ENCODE measurements at places on chromosomes 16 and 17.

DNA sequence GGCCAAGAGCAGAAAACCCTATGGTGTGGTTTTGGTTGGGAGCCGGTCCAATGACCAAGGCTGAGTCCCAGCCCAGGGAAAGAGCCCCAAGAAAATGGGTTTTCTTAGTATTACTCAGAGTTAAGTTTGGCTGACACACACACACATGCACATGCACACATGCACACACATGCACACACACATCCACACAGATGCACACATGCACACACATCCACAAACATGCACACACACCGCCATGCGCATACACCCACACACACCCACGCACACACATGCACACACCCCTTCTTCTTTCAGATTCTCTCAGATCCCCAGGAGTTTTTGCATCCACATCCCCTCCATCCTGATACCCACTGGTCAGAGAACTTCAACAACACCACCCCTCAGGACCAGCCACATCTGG is 9.1 kb downstream of the ABCC12 start:
- DNase-seq: no peak

GRCh38 chr17:58337600-58338453 is 9.2 kb upstream of the TSPOAP1 start:
- DNase-seq: peak; percentile 85

DNA sequence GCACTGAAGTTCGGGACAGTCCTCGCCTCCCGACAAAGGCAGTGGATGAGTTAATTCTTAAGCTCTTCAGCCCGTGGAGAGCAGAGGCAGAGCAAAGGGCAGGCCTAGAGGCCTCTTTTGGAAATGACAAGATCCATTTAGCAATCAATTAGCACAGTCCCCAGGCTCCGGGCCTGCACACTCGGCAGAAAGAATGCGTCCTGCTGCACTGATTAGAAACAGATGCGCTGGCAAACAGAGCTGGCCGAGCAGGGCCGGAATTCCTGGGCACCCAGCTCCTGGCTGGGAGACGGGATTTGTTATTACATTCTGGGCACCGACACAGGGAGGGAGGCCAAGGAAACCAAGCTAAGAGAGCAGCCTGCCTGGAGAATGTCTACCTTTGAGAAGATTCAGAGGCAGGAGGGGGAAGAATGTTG is 162.9 kb downstream of the COPRS start:
- no peak for DNase-seq

DNA sequence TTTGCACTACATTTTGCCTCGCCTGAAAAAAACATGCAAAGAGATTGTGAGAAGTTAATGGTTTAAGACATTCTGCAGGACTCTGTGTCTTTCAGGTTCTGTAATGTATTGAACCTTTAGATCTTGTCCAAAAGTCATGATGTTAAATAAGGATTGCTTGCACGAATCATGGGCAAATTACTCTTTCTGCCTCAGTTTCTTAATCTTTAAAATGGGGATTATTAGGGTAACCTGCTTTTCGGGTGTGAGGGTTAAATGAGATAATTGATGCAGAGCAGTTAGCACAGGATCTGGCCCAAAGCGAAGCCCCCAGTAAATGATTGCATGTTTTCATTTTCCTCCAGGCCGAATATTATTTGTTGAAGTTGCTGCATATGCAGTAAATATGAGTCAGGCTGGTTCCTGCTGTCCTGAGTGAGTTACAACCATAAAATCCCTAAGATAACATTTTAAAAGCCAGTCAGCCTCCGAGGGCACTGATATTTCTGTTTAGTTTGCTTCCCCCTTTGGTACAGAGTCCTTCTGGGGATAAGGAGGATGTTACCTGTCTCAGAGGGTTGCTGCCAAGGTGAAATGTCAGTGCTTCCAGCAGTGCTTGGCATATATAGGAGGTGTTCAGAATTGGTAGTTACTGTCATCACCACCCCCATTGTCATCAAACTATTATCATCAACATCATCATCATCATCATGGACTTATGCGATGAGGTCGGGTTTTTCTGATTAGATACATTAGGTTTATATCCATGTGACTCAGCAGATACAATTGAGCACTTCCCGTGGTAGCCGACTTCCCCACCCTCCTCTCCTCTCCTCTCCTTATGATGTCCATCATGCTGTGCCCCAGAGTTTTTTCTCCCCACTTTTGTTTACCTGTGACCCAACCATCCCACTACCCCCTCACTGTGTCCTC is 20.6 kb upstream of the ARHGAP17 start:
- no peak for DNase-seq

DNA sequence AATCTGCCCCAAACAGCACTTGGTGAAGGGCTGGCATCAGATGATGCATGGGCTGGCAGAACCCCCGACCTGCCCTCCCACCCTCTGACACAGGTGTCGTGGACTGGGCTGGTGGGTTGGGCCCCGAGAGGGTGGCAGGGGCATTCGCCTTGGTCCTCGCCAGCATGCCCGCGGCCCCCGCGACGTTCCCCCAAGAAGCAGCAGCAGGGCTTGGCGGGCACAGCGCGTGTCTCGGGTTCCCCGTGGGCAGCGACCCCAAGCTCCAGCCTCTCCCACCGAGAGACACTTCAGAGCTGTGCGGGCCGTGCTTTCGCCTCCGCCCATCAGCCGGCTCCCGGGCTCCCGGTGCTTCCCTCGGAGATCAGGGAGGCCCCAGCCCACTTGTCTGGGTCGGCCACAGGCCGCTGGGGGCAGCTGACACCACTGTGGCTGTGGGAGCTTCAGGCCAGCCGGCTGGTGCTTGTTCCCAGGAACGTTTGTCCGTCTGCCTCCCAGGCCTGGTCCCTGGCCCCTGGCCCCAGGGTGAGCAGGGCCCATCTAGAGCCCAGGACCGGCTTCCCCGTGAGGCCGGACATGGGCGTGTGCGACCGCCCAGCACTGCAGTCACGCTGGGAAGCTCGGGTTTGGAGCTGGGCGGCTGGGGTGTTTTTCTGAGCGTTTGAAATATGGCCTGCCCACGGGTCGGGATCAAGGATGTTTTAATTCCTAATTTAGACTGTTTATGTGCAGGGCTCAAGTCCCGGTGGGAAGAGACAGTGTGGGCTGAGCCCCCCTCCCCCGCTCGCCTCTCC is 16.6 kb downstream of the CACNA1H start:
- DNase-seq: no peak

DNA sequence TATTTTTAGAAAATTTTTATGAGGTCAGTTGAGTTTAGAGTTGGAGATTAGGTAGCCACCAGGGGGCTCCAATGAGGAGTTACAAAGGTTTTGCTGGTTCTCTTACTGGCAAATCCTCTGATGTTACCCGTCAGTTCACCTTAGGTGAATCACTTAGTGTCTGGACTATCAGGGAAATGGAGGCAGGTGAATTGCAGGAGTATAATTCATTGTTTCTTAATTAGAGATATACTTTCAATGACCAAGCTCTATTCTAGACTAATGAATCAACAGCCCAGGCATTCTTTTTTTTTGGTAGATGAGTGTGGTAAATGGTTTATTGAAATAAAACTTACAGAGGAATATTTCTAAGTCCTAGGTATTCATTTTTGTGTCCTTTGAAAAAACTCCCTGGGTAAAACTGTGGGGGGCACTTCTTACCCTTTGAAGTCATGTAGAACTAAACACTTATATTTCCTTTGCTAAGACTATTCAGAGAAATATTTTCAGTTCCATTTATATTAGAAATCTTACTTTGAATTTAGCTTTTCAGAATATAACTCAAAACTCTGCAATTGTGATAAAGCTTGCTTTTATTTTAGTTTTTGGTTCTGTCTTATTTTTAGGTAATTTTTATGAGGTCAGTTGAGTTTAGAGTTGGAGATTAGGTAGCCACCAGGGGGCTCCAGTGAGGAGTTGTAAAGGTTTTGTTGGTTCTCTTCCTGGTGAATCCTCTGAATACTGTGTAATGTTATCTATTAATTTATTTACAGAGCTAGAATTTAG is 17.7 kb downstream of the PSMD11 start:
- DNase-seq: peak; percentile 63

- DNase-seq: peak; percentile 33
Measured at GRCh38 chr16:11233727-11234376, 22.2 kb downstream of the SOCS1 start.

DNA sequence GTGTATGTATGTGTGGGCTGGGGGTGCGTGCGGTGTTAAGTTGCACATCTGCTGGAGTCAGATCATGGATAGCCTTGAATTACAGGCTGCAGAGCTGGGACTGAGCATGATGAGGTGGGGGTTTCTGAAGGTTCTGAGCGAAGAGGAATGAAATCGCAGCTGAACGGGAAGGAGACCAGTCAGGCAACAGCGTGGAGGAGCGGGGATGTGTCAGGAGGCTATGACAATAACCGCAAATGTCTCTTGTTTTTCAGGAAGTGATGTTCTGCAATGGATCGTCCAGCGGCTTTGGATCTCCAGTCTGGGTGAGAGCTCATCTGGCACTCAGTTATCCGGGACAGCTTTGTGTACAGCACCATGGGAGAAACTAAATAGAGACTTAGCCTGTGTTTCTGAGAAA is 20.9 kb downstream of the RGS9 start:
- no peak for DNase-seq

GRCh38 chr17:69390795-69391501 is 23.5 kb upstream of the MAP2K6 start:
- DNase-seq: no peak

DNA sequence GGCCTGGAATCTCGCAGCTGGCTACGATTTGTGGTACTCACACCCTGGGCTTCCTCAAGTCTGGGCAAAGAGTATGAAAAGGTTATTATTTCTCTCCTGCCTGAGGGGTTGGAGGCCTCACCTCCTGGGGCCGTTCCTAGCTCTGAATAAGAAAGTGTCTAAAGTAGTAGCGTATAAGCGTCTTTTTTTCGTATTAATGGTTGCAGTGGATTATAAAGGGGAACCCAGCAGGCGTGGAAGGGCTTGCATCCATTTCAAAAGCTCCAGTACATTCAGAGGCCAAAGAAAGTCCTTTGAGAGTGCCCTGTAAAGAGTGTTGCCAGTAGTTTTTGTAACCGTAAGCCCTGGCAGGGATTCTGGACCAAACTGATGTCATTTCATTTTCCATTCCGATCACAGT is 72.2 kb upstream of the MPHOSPH6 start:
- DNase-seq: no peak

GRCh38 chr16:13961099-13961811 is 41.3 kb downstream of the ERCC4 start:
- no peak for DNase-seq

DNA sequence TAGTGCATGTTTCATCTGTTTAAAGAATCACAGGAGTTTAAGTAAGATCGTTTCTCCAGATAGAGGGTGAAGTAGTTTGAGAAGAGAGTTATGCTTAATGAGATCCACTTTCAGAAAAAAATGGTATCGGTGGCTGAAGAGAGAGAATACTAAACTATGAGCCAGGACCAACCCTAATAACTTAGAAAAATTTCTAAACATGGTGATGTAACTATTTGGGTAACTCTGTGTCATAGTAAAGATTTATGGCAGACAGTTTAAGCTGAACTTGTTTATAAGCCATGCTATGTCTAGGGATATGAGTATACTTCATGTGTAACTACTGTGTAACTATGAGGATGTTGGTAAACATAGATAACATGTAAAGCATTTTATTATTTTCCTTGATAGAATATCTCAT is 489.5 kb downstream of the KCNJ2 start:
- no peak for DNase-seq

GRCh38 chr17:6509921-6510320 is 46.4 kb downstream of the PITPNM3 start:
- DNase-seq: no peak

GRCh38 chr17:74960570-74961342 is 11.8 kb downstream of the HID1 start:
- DNase-seq: peak; percentile 20

DNA sequence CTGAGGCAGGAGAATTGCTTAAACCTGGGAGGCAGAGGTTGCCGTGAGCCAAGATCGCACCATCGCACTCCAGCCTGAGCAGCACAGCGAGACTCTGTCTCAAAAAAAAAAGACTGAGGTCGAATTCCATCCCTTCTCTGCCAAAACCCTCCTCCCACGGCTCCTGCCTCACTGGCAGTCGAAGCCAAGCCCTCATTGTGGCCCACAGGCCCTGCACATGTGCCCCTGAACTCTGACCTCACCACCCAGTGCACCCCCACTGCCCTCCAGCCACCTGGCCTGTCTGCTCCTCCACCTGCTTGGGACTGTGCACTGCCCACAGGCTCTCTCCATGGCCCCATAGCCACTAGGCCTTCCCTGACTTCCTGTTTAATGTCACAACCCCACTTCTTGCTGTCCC is 7.0 kb downstream of the MYO15A start:
- DNase-seq: no peak

DNA sequence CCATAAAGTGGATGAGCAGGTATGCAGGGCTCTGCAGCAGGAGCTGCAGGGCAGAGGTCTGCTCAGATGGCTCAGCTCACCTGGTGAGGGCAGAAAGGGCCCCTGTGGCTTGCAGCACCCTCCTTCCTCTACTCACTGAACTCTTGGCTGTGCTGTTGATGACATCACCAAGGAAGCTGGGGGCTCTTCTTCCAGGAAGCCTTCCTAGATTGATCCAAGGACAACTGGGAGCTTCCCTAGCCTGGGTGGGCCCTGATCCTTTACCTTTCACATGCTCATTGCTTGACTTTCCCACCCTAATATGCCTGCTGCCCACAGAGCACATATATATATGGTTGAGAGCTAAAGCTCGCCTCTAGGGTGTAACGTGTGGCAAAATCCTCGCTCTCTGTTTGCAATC is 2.5 kb downstream of the KIF19 start:
- no peak for DNase-seq

DNA sequence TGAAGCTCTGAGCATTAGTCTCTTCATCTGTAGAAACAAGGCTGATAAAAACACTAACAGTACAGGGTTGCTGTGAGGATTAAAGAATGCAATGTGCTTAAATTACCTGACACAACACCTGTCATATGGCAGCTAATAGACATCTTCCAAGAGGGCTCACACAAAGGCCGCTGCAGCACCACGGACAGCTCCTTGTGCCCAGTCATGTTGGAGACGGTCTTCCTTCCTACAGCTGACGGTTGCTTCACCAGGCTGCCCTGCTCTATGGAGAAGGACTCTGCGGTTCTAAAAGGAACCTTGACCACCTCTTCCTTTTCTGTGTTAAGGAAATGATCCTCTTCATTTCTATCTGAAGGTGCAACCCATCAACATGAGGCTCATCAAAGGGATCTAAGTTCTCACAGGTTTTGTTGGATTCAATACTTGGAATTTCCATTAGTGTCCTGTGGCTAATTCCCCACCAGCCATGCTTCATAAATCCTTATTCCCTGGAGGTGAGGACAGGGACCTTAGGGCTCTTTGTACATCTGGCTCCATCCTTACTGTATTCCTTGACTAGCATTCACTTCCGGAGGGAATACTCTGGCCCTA is 138.9 kb upstream of the CES5A start:
- DNase-seq: no peak

DNA sequence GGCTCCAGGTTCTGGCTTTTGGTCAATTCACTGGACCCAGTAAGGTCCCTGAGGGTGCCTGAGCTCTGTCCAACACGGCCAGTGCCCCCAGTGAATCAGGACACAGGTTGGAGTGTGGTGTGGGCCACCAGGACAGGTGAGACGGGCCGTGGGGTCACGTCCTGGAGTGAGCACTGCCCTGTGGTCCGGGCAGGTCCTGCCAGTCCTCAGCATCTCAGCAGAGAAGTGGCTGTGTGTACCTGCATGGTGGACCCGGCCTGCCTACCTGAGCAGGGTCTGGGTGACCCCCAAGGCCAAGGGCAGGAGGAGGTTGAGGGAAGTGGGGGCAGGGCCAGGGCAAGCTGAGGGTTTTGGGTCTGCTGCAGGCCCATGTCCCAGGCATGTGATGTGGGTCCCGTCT is 1.9 kb upstream of the GNG13 start:
- DNase-seq: no peak

- DNase-seq: no peak
Measured at GRCh38 chr17:46977348-46977747, 1.7 kb downstream of the RPRML start.

Data from effector CD4-positive, alpha-beta T cell (primary cell).